ENCODE measurements at places on chromosomes 12 and 14. TPM values are rescaled to one million over a fixed set of nuclear protein-coding genes. Genes with fewer than 3 reads are reported as not detected.

- no peak for DNase-seq
These were observed 9.1 kb downstream of the CRACR2A start for GRCh38 chr12:3743803-3744202.

DNA sequence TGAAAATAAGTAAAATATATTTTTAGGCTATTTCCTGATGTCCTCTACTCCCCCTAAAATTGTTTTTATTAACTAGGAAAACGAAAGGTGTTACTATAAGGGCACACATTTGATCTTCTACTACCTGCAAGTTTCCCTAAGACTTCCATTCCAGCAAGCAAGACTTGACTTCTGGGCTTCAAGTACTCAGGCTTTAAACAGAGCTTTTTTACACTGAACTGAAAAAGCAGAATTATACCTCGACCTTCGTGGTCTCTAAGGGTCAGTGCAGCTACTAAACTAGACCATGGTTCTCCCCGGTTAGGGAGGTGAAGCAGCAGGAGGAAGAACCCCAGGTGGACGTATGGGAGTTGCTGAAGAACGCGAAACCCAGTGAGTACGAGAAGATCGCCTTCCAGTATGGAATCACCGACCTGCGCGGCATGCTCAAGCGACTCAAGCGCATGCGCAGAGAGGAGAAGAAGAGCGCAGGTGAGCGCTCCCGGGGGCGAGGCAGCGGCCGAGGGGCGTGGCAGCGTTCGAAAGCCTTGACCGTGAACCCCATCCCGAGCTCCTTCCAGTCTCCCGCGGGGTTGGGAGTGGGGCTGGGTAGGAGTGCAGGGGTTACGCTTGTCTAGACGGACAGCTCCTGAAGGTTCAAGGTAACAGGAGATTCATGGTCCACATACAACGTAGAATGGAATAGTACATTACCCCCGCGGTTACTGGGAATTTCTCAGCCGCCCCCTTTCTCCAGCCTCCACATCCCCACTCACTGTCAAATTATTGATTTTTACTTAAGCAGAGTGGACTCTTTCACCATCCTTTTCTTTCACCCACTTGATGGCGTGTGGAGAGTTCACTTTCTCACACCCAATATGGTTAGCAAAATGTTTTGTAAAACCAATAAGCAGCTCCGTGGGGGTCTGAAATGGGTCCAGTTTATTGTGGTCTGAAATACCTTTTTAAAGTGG lies 47.6 kb downstream of the MYBPC1 start:
- no peak for DNase-seq

The ESPL1 gene
- 99.1 TPM for total RNA-seq

GRCh38 chr14:87468531-87468930 lies 524.5 kb downstream of the GALC start:
- DNase-seq = no peak

- no peak for DNase-seq
These were observed 1.4 kb downstream of the RIOX1 start for GRCh38 chr14:73492043-73492552.

GRCh38 chr12:50387487-50387886 lies 8.9 kb downstream of the FAM186A start:
- peak; percentile 12 for DNase-seq

GRCh38 chr12:52672321-52672933 lies 7.8 kb downstream of the KRT1 start:
- no peak for DNase-seq

The OR4L1 gene
- total RNA-seq = not detected

The RND1 gene
- 2.0 TPM for total RNA-seq

- DNase-seq = no peak
These were observed 475.6 kb upstream of the SOX5 start for GRCh38 chr12:24424889-24425600.

The NOS1 gene
- total RNA-seq = 18.0 TPM

DNA sequence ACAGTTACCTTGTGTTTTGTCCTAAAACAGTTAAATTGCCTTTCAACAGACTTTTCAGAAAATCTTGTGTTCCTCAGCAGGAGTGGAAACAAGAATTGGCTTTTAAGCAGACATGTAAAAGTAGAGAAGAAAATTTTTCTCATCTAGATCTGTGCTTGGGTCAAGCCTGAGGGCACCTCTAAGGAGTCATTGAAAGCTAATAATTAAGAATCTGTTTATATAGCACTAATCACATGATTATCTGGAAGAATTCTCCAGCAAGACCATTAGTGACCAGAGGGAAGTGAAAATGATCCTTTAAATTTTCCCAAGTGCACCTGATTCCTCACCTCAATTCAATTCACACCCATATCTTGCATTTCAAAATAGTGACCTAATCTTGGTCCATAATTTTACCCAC lies 295.0 kb downstream of the DIO2 start:
- DNase-seq = no peak

- DNase-seq = no peak
These were observed 9.1 kb upstream of the DDX47 start for GRCh38 chr12:12804011-12804410.

The PLD4 gene
- not detected for total RNA-seq

The GALNT8 gene
- total RNA-seq = not detected

The MAP1LC3B2 gene
- 3.9 TPM for total RNA-seq

The SOX5 gene
- total RNA-seq = 16.5 TPM

DNA sequence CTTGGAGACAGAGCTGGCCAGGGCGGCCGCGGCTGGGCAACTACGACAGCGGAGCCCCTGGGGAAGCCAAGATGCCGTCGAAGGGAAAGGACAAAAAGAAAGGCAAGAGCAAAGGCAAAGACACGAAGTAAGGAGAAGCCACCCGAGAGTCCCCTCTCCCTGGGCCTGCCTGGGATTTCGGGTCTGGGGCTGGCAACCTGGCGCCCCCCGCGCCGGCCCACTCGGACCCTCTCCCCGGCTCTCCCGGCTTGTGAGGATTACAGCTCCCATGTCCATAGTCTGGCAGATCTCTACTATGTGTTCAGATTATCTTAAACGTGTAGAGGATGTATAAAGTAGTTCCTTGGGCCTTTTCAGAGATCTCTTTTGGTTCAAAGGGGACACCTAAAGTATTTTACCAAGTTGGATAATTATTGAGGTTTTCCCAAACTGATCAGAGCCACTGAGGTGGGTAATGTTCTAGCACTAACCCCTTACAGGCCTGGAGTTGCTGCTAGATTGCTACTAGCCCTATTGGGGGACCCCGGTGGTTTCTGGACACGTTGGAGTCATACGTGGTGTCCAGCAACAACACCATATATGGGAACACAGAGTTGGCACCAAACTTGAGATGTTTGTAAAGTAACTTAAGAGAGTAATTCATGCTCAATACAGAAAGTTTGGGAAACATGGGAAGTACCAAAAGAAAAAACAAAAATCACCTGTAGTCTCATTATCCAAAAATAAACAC lies 424 bp downstream of the BBOF1 start:
- DNase-seq = no peak

DNA sequence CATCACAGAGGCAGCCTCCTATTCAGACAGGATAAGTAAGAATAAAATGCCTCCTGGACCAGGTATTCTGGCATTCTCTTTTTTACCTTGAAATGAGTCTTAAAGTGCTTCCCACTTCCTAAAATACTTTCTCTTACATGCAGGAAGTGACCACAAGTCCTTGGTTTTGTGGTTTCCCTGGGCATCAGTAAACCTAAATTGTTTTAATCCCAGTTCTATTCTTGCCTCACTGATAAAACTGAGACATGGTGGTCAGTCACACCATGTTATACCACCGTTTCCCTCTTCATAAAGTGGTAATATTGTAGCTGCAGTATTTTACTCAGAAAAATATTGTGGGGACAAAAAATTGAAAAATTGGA lies 1.2 kb upstream of the SALL2 start:
- DNase-seq = no peak

DNA sequence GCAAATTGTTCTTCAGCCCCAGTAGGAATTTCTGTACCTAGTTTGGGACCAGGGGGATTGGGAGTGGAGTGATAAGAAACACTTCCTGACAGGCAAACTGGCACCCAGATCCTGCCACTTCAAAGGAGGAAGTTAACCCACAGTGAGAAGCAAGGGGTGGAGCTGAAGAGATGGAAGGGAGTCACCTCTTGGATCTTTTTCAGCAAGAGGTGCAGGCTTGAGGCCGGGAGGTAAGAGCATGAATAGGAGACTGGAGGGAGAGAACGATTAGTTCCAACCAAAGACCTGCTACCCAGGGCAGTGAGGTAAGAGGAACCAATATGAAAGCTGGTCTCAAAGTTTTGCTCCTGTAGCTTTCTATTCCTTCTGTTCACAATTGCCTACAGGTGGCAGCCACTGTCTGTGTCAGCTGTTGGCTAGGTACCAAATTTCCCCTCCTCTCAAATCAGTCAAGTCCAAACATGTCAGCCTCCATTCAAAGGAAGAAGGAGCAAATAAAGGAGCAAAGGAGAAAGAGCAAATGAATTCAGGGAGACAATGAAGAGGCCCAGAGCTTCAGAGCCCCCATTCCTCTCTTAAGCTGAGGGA lies 14.9 kb upstream of the TAC3 start:
- DNase-seq = peak; percentile 49

The C14orf39 gene
- 1.5 TPM for total RNA-seq

The RDH12 gene
- not detected for total RNA-seq

The INHBC gene
- not detected for total RNA-seq

The KRT78 gene
- not detected for total RNA-seq

GRCh38 chr12:118377884-118378470 lies 1.6 kb downstream of the SUDS3 start:
- DNase-seq = peak; percentile 86

DNA sequence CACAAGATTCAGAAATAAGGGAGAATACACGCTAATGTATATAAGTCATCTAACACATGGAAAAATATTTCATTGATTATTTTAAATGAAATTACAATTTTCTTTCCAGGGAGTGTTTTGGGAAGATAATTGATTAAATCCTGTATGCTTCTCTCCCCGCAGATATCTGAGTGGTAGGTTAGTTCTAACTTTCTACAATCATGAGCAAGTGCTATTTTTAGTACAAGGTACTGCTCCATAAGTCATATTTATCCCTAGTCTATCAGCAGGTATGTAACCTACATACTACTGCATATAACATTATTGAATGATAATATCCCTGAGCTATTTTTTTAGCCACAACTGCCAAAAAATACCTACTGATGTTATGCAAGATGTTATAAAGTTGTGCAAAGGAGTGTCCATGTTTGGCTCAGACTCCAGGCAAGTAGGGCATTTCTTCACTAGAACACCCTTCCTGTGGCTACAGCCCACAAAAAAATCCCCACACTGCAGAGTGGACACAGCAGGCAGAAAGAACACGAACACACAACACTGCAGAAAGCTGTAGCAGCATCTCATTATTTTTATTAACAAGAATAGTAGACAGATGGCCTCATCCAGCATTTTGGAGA lies 87.0 kb downstream of the SEC23A start:
- DNase-seq = no peak

- peak; percentile 59 for DNase-seq
These were observed 754 bp downstream of the KRT18 start for GRCh38 chr12:52949413-52950331.

DNA sequence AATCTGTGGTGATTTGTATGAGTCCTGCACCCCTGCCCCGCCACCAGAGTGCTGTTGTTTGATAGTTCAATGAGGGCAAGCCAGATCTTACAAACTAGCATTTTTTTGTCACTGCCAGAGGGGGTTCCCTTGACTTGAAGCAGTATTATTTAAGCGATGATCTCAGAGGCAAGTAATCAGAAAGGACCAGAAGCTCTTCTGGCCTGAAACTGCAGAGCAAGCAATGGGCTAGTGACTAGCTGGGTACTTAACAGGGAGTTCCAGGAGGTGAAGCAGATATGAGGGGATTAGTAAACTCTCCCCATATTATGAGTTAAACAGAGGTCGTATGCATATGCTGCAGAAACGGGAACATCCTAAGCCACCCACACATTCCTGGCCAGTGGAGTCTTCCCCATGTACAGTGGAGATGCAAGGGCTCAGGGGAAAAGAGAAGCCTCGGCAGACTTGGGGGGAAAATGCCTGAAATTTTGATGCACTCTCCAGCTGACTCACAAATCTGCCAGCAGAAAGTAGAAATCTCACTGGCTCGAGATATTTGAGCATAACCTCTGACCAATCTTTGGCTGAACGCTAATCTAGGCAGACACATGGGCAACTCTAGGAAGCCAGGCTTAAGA lies 8.3 kb upstream of the CRACR2A start:
- no peak for DNase-seq

GRCh38 chr14:31950331-31950730 lies 126.8 kb upstream of the ARHGAP5 start:
- DNase-seq = no peak

The SCN8A gene
- total RNA-seq = 5.5 TPM

- no peak for DNase-seq
These were observed 57.4 kb upstream of the KCNJ8 start for GRCh38 chr12:21831791-21832344.

The PTGER2 gene
- not detected for total RNA-seq

DNA sequence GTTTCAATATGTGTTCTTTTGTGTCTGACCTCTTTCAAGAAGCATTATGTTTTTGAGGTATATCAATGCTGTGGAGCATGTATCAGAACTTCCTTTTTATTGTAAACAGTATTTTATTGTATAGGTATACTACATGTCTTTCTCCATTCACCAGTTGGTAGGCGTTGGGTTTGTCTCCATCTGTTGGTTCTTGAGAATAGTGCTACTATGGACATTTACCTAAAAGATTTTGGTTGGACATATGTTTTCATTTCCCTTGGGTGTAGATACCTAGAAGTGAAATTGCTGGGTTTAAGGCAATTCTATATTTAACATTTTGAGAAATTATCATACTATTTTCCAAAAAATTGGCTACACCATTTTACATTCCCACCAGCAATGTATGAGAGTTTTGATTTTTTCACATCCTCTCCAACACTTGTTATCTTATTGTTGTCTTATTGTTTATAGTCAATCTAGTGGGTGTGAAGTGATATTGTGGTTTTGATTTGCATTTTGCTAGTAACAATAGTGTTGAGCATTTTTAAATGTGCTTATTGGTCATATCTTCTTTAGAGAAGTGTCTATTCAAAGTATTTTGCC lies 409.2 kb downstream of the IPO8 start:
- peak; percentile 59 for DNase-seq

- no peak for DNase-seq
These were observed 42.0 kb upstream of the PRICKLE1 start for GRCh38 chr12:42631513-42631912.

The PLEKHD1 gene
- 0.87 TPM for total RNA-seq

The IKBIP gene
- 24.3 TPM for total RNA-seq

DNA sequence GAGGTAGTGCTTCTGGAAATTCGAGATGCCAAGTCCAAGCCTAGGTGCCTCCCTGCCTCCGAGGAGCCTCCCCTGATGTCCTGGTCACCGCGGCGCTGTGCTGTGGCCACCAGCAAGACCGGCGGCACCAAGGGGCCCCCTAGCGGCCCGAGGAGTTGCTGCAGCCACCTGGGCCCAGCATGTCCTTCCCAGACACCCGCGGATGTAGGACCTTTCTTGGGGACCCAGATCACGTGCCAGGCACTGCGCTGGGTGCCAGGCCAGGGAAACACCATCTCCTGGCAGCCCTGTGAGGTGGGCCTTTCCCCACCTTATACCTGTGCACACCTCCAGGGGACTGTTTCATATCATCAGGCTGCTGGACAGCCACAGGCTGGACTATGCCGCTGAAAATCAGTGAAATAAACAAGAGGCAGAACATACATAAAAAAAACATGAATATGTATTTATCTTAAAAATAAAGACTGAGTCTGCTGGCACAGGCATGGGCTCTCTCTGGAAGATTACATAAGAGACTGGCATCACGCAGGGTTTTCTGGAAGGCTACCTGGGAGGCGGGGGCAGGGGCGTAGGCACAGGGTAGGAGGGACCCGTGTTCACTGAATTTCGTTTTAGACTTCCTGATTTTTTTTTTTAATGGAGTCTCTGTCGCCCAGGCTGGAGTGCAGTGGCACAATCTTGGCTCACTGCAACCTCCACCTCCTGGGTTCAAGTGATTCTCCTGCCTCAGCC lies 15.9 kb upstream of the HHIPL1 start:
- peak; percentile 75 for DNase-seq

- peak; percentile 39 for DNase-seq
These were observed 46.2 kb downstream of the BCAT1 start for GRCh38 chr12:24902511-24903328.
